ENCODE measurements at places on chromosomes 7 and 10.

- no peak for DNase-seq
These were observed 248.1 kb downstream of the AHR start for GRCh38 chr7:17546592-17546991.

- DNase-seq = no peak
These were observed 617.2 kb downstream of the AUTS2 start for GRCh38 chr7:70215491-70215890.

DNA sequence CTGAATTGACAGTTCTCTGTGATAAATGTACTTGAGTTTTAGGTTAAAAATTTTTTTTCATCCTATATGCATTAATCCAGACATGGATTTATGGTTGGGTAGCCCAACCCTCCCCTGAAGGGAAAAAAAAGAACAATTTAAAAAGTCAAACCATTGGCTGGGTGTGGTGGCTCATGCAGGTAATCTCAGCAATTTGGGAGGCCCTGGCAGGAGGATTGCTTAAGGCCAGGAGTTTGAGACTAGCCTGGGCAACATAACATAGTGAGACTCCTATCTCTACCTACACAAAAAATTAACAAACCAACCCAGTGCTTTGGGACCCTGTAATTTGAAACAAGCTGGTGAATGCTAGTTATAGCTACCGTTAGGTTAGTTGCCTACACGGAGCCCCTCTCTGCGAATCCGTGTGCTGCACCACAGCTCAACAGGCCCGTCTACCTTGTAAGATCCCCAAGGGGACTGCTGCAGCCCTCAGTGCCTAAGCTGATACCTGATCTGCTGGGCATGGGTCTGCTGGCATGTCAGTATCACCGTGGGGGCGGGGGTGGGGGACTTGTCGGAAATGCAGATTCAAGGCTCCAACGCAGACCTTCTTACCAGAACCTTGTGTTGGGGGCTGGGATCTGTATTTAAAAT, 32.8 kb downstream of the TSPAN14 start:
- no peak for DNase-seq

DNA sequence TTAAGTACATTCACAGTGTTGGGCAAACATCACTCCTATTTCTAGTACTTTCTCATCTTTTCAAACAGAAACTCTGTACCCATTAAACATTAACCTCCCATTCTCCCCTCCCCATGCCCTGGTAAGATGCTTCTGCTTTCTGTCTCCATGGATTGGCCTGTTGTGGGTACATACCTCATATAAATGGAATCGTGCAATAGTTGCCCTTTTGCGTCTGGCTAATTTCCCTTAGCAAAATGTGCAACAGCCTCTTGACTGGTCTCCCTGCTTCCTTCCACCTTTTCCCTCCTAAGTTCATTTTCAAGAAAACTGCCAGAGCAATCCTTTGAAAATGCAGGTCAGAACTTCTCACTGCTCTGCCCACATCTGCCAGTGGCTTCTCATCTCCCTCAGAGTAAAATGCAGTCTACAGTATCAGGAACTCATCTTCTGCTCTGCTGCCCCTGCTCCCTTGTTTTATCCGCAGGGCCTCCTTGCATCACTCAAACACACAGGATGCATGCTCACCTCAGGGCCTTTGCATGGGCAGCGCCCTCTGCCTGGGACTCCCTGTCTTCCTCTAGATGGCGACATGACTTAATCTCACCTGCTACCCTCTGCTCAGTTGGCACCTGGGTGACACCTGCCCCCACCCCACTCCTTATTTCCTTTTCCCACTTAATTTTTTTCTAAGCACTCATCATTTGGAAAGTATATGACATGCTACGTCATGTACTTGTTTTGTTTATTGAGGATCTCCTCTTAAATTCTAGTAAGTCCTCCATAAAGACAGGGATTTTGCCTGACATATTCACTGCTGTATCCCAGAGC, 44.3 kb upstream of the ECHDC3 start:
- no peak for DNase-seq

DNA sequence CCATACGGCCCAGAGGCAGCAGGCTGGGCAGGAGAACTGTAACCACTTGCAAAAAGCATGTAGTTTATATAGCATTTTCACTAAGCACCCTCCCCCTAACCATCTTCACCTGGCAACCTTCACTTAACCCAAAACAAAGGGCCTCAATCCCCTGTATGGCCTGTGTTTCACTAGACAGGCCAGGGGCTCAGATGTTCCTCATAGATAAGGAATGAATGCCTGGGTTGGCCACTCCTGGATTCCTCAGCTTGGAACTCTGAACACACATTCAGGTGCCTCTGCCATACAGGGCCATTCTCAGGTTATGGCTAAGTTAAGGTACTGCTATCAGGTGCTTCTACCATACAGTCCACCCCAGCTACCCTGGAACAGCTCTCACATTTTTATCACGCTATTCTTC, 10.3 kb upstream of the TMEM168 start:
- no peak for DNase-seq

Measured in Panc1 (cell line).